ENCODE measurements at places on chromosomes 3 and 15.

DNA sequence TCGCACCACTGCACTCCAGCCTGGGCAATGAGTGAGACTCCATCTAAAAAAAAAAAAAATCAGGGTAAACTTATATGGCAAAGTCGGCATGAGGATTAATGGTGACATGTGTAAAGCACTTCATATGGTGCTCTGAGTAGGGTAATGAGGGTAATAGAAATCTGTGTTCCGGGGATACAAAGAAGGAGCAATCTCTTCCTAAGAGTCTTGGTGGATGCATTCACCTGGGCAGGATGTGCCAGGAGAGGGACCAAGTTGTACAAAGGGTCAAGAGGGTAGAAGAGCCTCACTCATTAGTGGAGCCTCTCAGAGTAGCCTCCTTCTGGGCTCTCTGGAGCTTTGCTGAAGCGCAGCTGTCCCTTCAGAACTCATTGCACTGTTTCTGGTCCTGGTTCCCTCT, 9.3 kb upstream of the CX3CR1 start:
- DNase-seq = no peak

DNA sequence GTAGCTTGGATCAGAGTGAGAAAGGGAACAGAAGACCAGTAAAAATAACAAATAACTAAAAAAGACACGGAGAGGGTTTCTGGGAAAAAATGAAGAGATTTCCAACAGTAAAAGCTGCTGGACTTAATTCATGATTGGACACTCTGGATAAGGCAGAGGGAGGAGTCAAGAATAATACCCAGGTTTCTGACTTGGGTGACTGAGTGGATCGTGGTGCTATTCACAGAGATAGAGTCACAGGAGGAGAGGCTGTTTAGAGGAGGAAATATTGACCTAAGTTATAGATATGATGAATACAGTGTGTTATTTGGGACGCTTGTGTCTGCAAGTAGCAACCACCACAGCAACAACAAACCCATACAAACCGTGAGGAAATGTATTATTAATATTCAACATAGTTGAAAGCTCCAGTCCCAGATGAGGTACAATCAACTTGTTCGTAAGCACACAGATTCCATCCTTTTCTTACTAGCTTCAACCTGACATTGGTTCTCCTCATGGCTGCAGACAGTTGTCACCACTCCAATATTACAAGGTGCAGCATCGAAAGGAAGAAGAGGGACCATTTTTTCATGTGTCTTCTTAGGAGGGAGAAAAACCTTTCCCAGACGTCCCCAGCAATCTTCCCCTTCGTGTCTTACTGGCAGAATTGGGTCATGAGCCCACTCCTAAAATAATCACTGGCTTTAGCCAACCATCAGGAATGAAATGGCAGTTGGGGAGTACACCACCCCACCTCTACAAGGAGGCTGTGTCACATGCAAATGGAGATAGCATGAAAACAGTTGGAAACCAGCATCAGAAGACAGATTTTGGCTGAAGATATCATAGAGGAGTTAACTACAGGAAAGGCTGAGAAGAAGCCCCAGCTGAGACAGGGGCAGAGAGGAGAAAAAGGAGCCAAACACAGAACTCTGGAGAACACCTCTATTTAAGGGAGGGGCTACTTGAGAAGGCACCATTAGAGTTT, 387.8 kb downstream of the SHQ1 start:
- no peak for DNase-seq

DNA sequence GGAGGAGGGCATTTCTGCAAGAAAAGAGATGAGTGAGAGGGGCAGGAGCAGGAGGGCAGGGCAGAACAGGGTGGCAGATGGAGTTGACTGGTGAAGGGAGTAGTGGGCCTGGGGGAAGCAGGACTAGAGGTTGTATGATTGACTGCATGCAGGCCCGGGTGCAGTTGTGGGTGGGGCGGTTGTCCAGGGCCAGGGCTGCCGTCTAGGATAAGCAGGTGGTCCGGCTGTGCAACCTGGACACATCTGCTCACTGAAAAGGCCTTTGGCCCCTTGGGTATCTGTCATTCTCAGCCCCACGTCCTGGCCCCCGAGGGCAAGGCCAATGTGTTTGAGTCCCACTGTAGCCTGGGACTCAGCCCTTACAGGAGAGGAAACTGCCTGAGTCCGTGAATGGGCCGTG, 25.4 kb downstream of the ALS2CL start:
- no peak for DNase-seq

DNA sequence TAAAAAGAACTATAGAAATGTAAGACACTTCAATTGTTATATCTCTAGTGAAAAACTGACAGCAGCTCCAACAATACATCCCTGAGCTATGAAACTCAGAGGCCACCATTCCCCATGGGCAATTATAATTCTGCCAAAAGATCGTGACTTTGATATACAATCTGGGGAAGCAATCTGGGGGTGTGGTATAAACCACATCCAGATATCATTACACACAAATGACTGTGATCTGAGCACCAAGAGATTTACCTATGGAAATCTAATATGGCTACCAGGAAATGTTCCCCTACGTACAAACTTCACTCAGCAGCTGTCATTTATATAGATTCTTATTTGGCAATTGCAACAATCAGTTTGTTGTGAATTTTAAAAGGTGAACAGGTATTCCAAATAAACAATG, 110.3 kb downstream of the FRMD5 start:
- DNase-seq = no peak

DNA sequence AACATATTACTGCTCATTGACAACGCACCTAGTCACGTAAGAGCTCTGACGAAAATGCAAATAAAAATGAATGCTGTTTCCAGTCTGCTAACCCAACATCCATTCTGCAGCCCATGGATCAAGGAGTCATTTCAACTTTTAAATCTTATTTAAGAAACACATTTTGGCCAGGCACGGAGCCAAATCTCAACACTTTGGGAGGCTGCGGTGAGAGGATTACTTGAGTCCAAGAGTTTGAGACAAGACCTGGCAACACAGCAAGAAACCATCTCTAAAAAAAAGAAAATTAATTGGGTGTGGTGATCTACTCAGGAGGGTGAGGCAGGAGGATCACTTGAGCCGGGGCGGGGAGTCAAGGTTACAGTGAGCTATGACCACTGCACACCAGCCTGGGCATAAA, 22.4 kb upstream of the TM4SF19 start:
- no peak for DNase-seq
